Hepatocyte (in vitro differentiated cells): ENCODE measurements at places on chromosomes 7 and 10. TPM values are rescaled to one million over a fixed set of nuclear protein-coding genes. Genes with fewer than 3 reads are reported as not detected.

Gene CPED1
- 29.4 and 30.5 TPM in 2 replicates for total RNA-seq

Gene HHEX
- 13.0 and 15.1 TPM in 2 replicates for total RNA-seq

Gene GSTO2
- total RNA-seq, result 2.5 and 2.7 TPM in 2 replicates

DNA sequence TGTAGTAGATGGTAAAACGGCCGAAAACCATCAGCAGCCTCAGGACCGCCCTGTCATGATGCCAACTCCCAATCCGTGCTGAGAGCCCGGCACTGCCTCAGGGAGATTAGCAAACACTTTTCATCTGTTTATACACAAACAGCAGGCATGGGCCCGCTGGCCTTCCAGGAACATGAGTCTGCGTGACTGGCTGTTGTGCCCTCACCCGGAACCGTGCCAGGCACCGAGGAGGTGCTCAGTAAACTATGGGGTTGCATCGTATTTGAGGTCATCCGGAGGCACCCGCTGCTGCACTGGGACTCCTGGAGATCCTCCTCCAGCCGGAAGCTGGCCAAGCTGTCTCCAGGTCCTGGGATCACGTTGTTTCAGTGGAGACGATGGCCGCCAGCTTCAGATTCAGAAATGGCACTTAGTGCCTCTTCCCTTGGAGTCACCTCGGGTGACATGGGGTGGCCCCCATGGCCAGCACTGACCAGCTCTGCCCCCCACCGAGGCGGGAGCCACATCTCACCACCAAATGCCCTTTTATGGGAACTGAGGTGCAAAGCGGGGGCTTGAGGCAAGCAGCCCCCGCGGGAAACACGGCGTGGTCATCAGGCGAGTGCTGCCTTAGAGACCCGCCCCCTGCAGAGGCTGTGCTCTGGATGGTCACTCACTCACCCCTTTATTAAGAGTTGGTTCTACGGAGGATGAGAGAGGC lies 585.9 kb downstream of the PTPRN2 start:
- peak; percentile 31 for DNase-seq
- H3K4me1 ChIP-seq, result no peaks in the 10 kb centered on the region
- H3K36me3 ChIP-seq, result no peaks in the 10 kb centered on the region
- H3K27me3 ChIP-seq, result no peaks in the 10 kb centered on the region
- no peak overlapping the region for H3K27ac ChIP-seq
- H3K4me3 ChIP-seq, result no peak overlapping the region

Gene FGL2
- 0.80 and 1.2 TPM in 2 replicates for total RNA-seq

GRCh38 chr10:132122939-132123445 lies 57.2 kb downstream of the JAKMIP3 start:
- H3K36me3 ChIP-seq, result no peaks in the 10 kb centered on the region
- DNase-seq, result no peak
- no peaks in the 10 kb centered on the region for H3K4me1 ChIP-seq
- no peak overlapping the region for H3K27ac ChIP-seq

GRCh38 chr7:99460651-99461050 lies 5.3 kb downstream of the ATP5MF start:
- H3K36me3 ChIP-seq, result no peaks in the 10 kb centered on the region
- no peak overlapping the region for H3K27ac ChIP-seq
- no peak overlapping the region for H3K4me3 ChIP-seq
- peaks cover 9% of the 10 kb centered on the region for H3K4me1 ChIP-seq
- no peak for DNase-seq
- H3K27me3 ChIP-seq, result no peaks in the 10 kb centered on the region

GRCh38 chr10:14731875-14732512 lies 42.7 kb downstream of the FAM107B start:
- no peaks in the 10 kb centered on the region for H3K36me3 ChIP-seq
- peaks cover 3% of the 10 kb centered on the region for H3K4me1 ChIP-seq
- H3K27me3 ChIP-seq, result no peaks in the 10 kb centered on the region
- no peak overlapping the region for H3K27ac ChIP-seq

- no peak overlapping the region for H3K4me3 ChIP-seq
- no peaks in the 10 kb centered on the region for H3K36me3 ChIP-seq
Measured at GRCh38 chr7:139876622-139877283, 47.7 kb downstream of the TBXAS1 start.
